ENCODE measurements at places on chromosomes 5 and 9.

- DNase-seq, result no peak
Measured at GRCh38 chr5:175246242-175246888, 197.6 kb downstream of the DRD1 start.

GRCh38 chr5:134492568-134492967, 32.9 kb upstream of the JADE2 start:
- no peak for DNase-seq

DNA sequence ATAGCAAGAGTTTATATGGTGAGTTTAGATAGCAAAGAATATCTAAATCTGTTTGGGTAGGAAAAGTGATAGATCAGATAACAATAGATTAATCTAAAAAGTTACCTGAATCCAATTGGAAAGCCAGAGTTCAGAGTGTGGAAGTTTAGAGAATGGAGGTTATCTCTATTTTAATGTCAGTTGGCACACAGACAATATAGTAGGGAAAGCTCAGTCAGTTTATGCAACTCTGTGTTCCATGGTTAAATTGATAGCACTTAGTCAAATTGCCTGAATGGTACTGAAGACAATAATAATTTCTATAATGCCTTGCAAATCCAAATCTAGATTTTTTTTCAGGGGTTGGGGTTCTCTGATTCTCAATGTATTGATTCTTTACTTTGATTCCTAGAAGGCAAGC, 77.0 kb downstream of the ARHGEF28 start:
- no peak for DNase-seq

- DNase-seq, result no peak
Measured at GRCh38 chr9:95980262-95981125, 105.0 kb downstream of the ERCC6L2 start.

DNA sequence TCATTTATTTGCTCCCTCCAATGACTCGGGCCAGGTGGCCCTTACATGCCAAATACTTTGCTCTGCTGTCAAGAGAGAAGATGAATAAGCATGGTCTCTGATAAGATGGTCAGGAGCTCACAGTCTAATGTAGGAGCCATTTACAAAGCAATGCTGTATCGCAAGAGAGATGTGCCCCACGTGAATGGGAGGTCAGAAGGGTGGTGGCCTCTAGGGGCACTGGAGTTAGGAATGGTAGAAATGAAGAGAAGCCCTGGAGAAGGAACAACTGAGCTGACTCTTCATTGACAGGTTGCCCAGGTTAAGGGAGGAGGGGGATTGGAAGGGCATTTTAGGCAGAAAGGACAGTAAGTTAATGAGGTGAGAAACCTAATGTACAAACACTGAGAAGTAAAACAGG, 286.5 kb downstream of the KCTD16 start:
- no peak for DNase-seq

Measured in GM13976 (cell line).